ENCODE measurements at places on chromosomes 7 and 10. TPM values are rescaled to one million over a fixed set of nuclear protein-coding genes. Genes with fewer than 3 reads are reported as not detected.

- H3K4me3 ChIP-seq, result no peak overlapping the region
- no peak for DNase-seq
- no peaks in the 10 kb centered on the region for H3K4me1 ChIP-seq
- no peaks in the 10 kb centered on the region for H3K27me3 ChIP-seq
- H3K27ac ChIP-seq, result no peak overlapping the region
These were observed 98.3 kb downstream of the FOXL3 start for GRCh38 chr7:388023-388960.

Gene FAM25A
- total RNA-seq, result not detected

GRCh38 chr7:84446991-84447480, 252.4 kb upstream of the SEMA3A start:
- H3K27ac ChIP-seq, result no peak overlapping the region
- no peaks in the 10 kb centered on the region for H3K27me3 ChIP-seq
- DNase-seq, result no peak
- no peaks in the 10 kb centered on the region for H3K4me1 ChIP-seq

GRCh38 chr10:126580873-126581647, 89.4 kb downstream of the C10orf90 start:
- no peak overlapping the region for H3K27ac ChIP-seq
- H3K4me1 ChIP-seq, result peaks cover 4% of the 10 kb centered on the region
- no peak for DNase-seq
- H3K36me3 ChIP-seq, result no peaks in the 10 kb centered on the region
- H3K27me3 ChIP-seq, result no peaks in the 10 kb centered on the region
- H3K4me3 ChIP-seq, result no peak overlapping the region

Gene CACNB2
- total RNA-seq, result 7.6 TPM

DNA sequence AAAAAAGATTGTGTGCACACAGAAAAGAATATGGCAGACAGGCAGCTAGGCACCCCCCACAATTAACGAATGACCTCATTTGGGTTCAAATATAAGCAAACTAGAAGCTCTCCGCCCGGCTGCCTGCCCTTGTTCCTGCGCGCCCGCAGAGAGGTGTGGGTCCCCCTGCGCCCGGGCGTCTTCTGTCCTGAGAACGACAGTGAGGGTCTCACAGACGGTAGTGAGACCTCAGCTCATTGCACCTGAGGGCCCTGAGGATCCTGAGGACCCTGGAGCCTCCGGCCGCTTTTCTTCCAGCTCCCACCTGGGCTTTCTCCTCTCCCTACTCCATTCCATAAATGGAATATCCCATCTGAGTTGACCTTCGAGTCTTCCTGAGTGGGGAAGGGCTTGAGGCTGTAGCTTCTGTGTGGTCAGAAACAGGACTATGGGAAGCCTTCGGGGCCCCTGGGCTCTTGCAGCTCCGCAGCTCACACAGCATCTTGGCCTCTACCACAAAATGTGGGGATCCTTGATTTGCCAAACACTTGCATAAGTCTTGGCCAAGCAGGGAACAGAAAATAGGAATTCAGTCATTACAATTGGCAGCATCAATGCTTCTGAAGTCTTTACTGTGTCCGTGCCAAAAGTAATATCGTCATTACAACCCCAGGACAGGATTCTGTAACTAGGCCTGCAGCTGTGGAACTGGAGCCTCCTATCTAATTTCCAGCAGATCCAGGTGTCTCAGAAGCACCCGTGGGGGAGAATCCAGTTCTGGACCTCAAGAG, 43.8 kb downstream of the JAKMIP3 start:
- no peak for DNase-seq
- no peak overlapping the region for H3K27ac ChIP-seq
- H3K4me1 ChIP-seq, result no peaks in the 10 kb centered on the region
- no peak overlapping the region for H3K4me3 ChIP-seq

DNA sequence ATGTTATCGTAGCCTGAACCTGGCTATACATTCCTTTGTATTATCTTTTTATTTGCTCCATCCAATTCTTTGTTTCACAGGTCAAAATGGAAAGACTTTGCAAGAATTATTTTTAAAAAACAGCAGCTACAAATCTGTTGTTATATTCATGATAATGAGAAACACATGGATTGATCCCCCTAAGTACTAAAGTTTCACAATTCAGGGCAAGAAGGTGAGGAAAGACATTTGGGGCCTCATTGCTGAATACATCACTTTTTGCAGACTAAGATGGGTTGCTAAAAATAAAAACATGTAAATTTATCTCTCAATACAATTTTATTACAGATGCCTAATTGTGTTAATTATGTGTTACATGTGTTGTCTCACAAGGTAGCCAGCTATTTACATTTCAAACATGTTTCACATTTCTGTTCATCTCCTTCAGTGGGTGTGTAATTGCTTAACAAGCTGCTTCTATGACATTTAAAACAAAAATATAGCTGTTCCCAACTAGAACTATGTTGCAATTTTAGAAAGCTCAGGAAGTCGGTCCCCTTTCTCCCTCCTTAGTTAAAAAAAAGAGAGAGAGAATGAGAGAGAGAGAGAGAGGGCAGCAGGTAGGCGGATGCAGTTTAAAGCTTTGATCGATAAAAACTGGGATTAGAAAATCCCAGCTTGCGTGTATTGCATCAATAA, 606.3 kb upstream of the FZD8 start:
- H3K4me1 ChIP-seq, result no peaks in the 10 kb centered on the region
- no peaks in the 10 kb centered on the region for H3K36me3 ChIP-seq

DNA sequence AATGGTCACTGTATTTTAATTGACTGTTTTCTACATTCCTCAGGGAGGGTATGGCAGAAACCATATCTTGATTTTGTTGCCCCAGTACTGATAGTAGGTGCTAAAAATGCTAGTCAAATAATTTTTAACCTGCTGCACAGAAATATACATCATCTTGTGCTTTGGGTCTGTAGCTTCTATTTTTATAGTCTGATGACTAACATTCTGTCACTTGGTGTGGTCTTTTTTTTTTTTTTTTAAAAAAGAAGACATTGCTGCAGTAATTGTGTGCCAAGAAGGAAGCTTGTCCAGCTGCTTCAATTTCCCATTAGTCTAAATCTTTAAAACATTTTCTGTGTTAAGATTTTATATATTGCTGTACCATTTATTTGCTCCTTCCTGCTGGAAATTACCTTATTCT, 83.6 kb downstream of the ICA1 start:
- no peaks in the 10 kb centered on the region for H3K36me3 ChIP-seq
- DNase-seq, result no peak
- no peaks in the 10 kb centered on the region for H3K4me1 ChIP-seq
- H3K4me3 ChIP-seq, result no peak overlapping the region
- no peaks in the 10 kb centered on the region for H3K27me3 ChIP-seq
- no peak overlapping the region for H3K27ac ChIP-seq

Gene PHYH
- 13.5 TPM for total RNA-seq

DNA sequence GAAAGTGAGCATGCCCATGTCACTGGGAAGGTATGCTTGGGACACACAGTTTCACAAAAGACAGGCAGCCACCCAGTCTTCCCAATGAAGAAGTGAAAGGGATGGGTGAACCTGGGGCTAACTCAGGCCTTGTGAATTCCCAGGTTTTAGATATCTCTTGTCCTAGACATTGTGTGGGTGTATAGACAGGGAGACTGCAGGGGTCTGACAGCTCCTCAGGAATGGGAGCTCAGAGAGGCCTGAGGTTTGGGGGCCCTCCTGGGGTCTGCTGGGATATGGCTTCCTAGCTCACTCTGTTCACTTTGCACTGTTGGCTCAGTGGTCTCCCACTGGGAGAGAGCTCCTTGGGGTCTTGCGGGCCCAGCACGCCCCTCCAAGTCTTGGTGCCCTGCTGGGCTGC, 47.0 kb downstream of the WDFY4 start:
- no peak for DNase-seq
- no peak overlapping the region for H3K27ac ChIP-seq
- H3K4me3 ChIP-seq, result no peak overlapping the region
- no peaks in the 10 kb centered on the region for H3K36me3 ChIP-seq
- H3K27me3 ChIP-seq, result no peaks in the 10 kb centered on the region

DNA sequence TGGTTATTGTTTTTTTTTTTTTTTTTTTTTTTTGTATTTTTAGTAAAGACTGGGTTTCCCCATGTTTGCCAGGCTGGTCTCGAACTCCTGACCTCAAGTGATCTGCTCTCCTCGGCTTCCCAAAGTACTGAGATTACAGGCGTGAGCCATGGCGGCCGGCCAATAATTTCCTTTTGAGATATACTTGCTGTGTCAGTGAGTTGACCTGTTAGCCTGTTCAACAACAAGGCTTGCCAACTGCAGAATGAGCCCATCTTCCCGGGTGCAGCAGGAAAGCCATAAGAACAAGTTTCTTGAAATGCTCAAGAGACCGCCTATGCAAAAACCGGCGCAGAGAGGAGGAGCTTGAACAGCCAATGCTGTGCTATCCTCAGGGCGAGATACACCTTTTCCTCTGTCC, 112.5 kb downstream of the PRPF18 start:
- no peak overlapping the region for H3K27ac ChIP-seq
- no peaks in the 10 kb centered on the region for H3K4me1 ChIP-seq
- peaks cover 31% of the 10 kb centered on the region for H3K36me3 ChIP-seq
- no peaks in the 10 kb centered on the region for H3K27me3 ChIP-seq

DNA sequence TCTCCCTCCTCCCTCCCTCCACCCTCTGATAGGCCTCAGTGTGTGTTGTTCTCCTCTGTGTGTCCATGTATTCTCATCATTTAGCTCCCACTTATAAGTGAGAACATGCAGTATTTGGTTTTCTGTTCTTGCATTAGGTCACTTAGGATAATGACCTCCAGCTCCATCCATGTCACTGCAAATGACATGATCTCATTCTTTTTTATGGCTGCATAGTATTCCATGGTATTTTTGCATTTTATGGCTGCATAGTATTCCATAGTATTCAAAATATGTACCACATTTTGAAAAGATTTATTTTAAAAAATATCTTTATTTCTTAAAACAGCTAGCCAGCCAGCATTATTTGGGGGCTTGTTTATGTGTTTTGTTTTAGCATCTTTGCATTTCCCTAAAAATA, 275.6 kb downstream of the SFMBT2 start:
- H3K4me3 ChIP-seq, result no peak overlapping the region
- H3K27ac ChIP-seq, result no peak overlapping the region
- no peaks in the 10 kb centered on the region for H3K27me3 ChIP-seq
- DNase-seq, result no peak
- H3K36me3 ChIP-seq, result no peaks in the 10 kb centered on the region

GRCh38 chr10:14296065-14296709, 34.5 kb downstream of the FRMD4A start:
- H3K4me1 ChIP-seq, result peaks cover 8% of the 10 kb centered on the region
- H3K4me3 ChIP-seq, result no peak overlapping the region
- H3K36me3 ChIP-seq, result no peaks in the 10 kb centered on the region
- no peaks in the 10 kb centered on the region for H3K27me3 ChIP-seq
- peak; percentile 51 for DNase-seq

DNA sequence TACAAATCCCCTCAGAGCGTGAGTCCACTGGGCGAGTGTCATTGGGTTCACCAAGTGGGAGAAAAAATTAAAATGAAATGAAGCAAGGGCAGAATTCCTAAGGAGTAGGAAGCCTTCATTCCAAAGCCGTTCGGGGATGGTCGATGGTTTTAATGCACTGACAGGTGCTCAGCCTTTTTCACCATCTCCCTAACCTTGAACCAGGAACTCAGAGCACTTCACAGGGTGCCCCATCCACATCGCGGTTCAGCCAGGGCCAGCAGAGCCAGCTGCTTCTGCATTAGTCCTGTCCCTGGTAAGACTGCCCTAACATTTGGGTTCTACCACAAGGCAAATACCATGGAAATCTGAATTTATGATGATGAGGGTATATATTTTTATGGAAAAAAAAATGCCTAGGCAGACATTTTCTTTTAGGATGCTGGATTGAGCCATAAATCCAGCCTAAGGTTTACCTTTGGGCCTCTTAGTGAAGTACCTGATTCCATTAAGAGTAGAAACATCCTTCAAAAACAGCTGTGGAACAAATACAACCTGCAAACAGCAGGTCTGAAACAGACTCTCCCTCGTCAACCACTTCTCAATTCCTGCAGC, 203.5 kb upstream of the RNF32 start:
- H3K27me3 ChIP-seq, result no peaks in the 10 kb centered on the region
- H3K4me3 ChIP-seq, result no peak overlapping the region
- no peak for DNase-seq
- no peaks in the 10 kb centered on the region for H3K36me3 ChIP-seq
- no peak overlapping the region for H3K27ac ChIP-seq
- no peaks in the 10 kb centered on the region for H3K4me1 ChIP-seq

- H3K27me3 ChIP-seq, result no peaks in the 10 kb centered on the region
- H3K27ac ChIP-seq, result no peak overlapping the region
- no peak for DNase-seq
- no peaks in the 10 kb centered on the region for H3K36me3 ChIP-seq
- no peak overlapping the region for H3K4me3 ChIP-seq
- no peaks in the 10 kb centered on the region for H3K4me1 ChIP-seq
These were observed 122.2 kb downstream of the TSPAN12 start for GRCh38 chr7:120735791-120736190.

DNA sequence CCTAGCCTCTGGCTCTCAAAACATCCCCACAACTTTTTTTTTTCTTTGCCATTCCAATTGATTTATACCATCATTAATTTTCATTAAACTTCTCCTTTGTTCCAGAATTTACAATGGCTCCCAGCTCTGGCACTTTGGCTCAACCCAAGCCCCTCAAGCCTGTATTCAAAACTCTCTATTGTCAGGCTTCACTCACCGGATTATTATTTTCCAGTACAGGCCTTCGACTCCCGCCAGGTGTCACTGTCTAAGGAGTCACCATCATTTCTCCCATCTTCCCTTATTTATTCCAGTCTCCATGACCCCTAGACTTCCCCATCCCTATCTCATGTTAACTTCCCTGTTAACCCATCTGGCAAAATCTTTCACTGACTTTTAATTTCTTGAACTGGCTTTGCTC, 67.8 kb downstream of the HIPK2 start:
- no peak for DNase-seq
- H3K4me1 ChIP-seq, result peaks cover 27% of the 10 kb centered on the region
- no peak overlapping the region for H3K27ac ChIP-seq
- no peaks in the 10 kb centered on the region for H3K27me3 ChIP-seq

GRCh38 chr7:120554960-120555571, 282.1 kb downstream of the KCND2 start:
- peaks cover under 1% of the 10 kb centered on the region for H3K27me3 ChIP-seq
- no peak overlapping the region for H3K4me3 ChIP-seq
- no peaks in the 10 kb centered on the region for H3K4me1 ChIP-seq

DNA sequence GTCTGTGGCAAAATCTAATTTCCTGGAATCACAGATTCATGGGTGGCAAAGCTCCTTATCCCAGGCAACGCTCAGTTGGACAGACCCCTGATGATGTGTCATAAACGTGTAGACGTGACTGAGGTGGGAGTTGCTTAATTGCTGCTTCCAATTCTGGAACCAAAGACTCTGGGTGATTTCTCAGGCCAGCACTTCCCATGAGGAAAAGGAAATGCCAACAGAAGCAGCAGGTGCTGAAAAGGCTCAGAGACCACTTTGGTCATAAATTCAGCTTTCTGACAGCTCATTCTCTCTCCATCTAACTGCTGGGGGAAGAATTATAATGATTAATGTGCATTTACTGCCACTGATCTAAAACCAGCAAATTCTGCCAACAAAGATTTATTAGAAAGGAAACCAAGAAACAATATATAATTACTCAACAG, 88.7 kb downstream of the OSBPL3 start:
- no peak overlapping the region for H3K27ac ChIP-seq
- no peaks in the 10 kb centered on the region for H3K36me3 ChIP-seq
- H3K27me3 ChIP-seq, result no peaks in the 10 kb centered on the region
- H3K4me3 ChIP-seq, result no peak overlapping the region
- no peak for DNase-seq
- H3K4me1 ChIP-seq, result no peaks in the 10 kb centered on the region

Gene RASA4B
- total RNA-seq, result 7.8 TPM
